GM23338 (cell line): ENCODE measurements at places on chromosomes 4 and X. TPM values are rescaled to one million over a fixed set of nuclear protein-coding genes. Genes with fewer than 3 reads are reported as not detected.

Gene GRPR
- polyA plus RNA-seq: 9.5 and 13.4 TPM in 2 replicates

Gene ARFIP1
- 43.8 and 46.0 TPM in 2 replicates for polyA plus RNA-seq

Gene SUPT20HL1
- polyA plus RNA-seq: not detected in 2 replicates

Gene NRK
- polyA plus RNA-seq: 5.2 and 6.4 TPM in 2 replicates

Gene ARSJ
- polyA plus RNA-seq: 2.1 and 4.3 TPM in 2 replicates

Gene RASL11B
- 66.8 and 69.7 TPM in 2 replicates for polyA plus RNA-seq

Gene TXK
- polyA plus RNA-seq: 0.40 TPM in 1 of 2 replicates, not detected in the other

Gene KLF8
- polyA plus RNA-seq: 2.6 and 2.7 TPM in 2 replicates

Gene MMRN1
- polyA plus RNA-seq: not detected in 2 replicates

Gene CCKAR
- not detected in 2 replicates for polyA plus RNA-seq

Gene CTAG1B
- polyA plus RNA-seq: not detected in 2 replicates

Gene ARHGAP6
- 0.26 and 0.50 TPM in 2 replicates for polyA plus RNA-seq

Gene ELOVL6
- 74.5 and 82.7 TPM in 2 replicates for polyA plus RNA-seq

Gene EXOC1L
- not detected in 2 replicates for polyA plus RNA-seq

Gene NPY2R
- polyA plus RNA-seq: 0.16 and 0.26 TPM in 2 replicates

Gene NOCT
- polyA plus RNA-seq: 16.0 and 18.9 TPM in 2 replicates

Gene TDO2
- polyA plus RNA-seq: not detected in 2 replicates

Gene SPON2
- polyA plus RNA-seq: 1.2 and 2.4 TPM in 2 replicates

Gene CLDN34
- polyA plus RNA-seq: not detected in 2 replicates

Gene COL4A6
- 2.8 and 4.1 TPM in 2 replicates for polyA plus RNA-seq

Gene EBP
- 169 and 176 TPM in 2 replicates for polyA plus RNA-seq

Gene CPZ
- polyA plus RNA-seq: 24.6 and 29.9 TPM in 2 replicates

Gene GATA1
- polyA plus RNA-seq: not detected in 2 replicates

Gene KCTD8
- polyA plus RNA-seq: 2.7 and 2.8 TPM in 2 replicates

Gene SH3TC1
- not detected in 2 replicates for polyA plus RNA-seq

Gene TMEM271
- 0.11 and 0.21 TPM in 2 replicates for polyA plus RNA-seq

Gene SLC16A2
- polyA plus RNA-seq: 11.1 and 12.3 TPM in 2 replicates

Gene AMBN
- polyA plus RNA-seq: not detected in 2 replicates

Gene SLC10A4
- polyA plus RNA-seq: 2.1 and 2.3 TPM in 2 replicates

Gene SMR3B
- not detected in 2 replicates for polyA plus RNA-seq

Gene LRRC66
- 0.09 TPM in 1 of 2 replicates, not detected in the other for polyA plus RNA-seq

Gene GPR78
- polyA plus RNA-seq: 0.82 and 0.83 TPM in 2 replicates

Gene BCLAF3
- polyA plus RNA-seq: 6.5 and 7.5 TPM in 2 replicates

Gene HS3ST1
- polyA plus RNA-seq: 1.3 and 1.8 TPM in 2 replicates

Gene RHOXF2B
- not detected in 2 replicates for polyA plus RNA-seq

Gene LGI2
- polyA plus RNA-seq: 0.63 and 0.82 TPM in 2 replicates

Gene NKX3-2
- not detected in 2 replicates for polyA plus RNA-seq

Gene SSX1
- polyA plus RNA-seq: not detected in 2 replicates

Gene TMPRSS11D
- polyA plus RNA-seq: not detected in 2 replicates

Gene CCDC149
- 2.2 and 2.6 TPM in 2 replicates for polyA plus RNA-seq

Gene HSD17B13
- polyA plus RNA-seq: 0.15 TPM in 1 of 2 replicates, not detected in the other

Gene GPR34
- 0.17 and 0.55 TPM in 2 replicates for polyA plus RNA-seq

Gene ADH7
- polyA plus RNA-seq: not detected in 2 replicates

Gene HEPH
- 9.7 and 10.1 TPM in 2 replicates for polyA plus RNA-seq

Gene NDNF
- 0.31 and 0.57 TPM in 2 replicates for polyA plus RNA-seq

Gene POLN
- polyA plus RNA-seq: 1.8 and 4.0 TPM in 2 replicates

Gene TMEM131L
- polyA plus RNA-seq: 11.1 TPM in 2 replicates

Gene TMPRSS11F
- not detected in 2 replicates for polyA plus RNA-seq

Gene MAGEE2
- polyA plus RNA-seq: 0.11 and 0.35 TPM in 2 replicates

Gene SPIN2A
- 3.5 and 5.2 TPM in 2 replicates for polyA plus RNA-seq

Gene DCX
- polyA plus RNA-seq: 0.54 and 0.66 TPM in 2 replicates

Gene GRIA2
- 0.19 TPM in 1 of 2 replicates, not detected in the other for polyA plus RNA-seq

Gene RTL3
- polyA plus RNA-seq: not detected in 2 replicates

Gene MAGEC3
- 0.21 TPM in 1 of 2 replicates, not detected in the other for polyA plus RNA-seq

Gene FAM47E
- polyA plus RNA-seq: 2.3 and 4.4 TPM in 2 replicates
